Sigmoid colon (tissue), 7 donors: ENCODE measurements at places on chromosomes 11 and 22. TPM values are rescaled to one million over a fixed set of nuclear protein-coding genes. Genes with fewer than 3 reads are reported as not detected.

XKR3 gene
- total RNA-seq, result not detected

SAA2 gene
- total RNA-seq, result not detected

CASP5 gene
- not detected for total RNA-seq

- DNase-seq, result peak; percentile 86
Measured at GRCh38 chr22:24208012-24208749, 26.9 kb downstream of the SUSD2 start.

TRIM48 gene
- total RNA-seq, result not detected

GRCh38 chr11:12604557-12605153 is 69.6 kb upstream of the TEAD1 start:
- DNase-seq, result no peak
